ENCODE measurements at places on chromosomes 3 and 15.

DNA sequence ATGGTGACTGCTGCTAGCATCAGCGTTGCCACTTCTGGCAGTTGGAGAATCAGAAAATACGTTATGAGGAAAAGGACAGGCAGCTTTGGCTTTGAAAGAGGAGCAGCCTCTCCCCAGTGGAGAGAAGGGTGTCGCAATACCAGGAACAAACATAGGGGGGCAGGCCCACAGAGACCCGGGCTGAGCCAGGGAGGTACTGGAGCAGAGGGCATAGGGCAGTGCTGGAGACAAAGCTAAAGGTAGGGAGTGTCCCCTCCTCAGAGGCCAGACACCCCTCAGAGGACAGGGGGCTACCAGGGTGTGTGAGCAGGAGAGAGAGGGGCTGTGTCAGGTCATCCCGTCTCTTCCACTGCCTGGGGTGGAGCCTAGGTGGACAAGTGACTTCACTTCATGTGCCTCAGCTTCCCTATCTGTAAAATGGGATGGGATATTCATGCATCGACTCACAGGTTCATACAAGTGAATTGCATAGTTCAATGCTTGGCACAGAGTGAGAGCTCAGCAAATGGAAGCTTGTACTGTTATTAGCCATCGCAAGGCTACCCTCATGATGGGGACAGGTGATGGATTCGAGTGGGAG lies 49.7 kb upstream of the LIMD1 start:
- no peak for DNase-seq

DNA sequence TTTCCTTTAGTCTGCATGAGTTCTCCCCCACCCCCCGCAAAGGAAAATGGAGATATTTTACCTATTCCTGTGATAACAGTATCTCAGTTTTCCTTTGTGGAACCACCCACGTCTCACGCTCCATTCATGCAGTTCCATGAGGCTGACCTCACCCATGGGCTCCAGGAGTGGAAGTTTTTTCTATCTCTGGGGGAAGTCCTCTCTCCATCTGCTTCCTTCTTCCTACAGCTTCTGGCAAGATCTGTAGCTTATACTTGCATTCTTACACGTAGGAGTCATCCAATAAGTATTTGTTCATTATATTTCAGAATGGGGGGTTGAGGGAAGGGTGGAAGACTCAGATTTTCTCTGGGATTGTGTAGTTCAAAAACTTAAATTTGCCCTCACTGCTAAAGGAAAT lies 5.8 kb upstream of the GLCE start:
- no peak for DNase-seq

GRCh38 chr3:43874731-43875130 lies 184.0 kb downstream of the ABHD5 start:
- no peak for DNase-seq

GRCh38 chr3:10463533-10464434 lies 41.6 kb downstream of the ATP2B2 start:
- DNase-seq = no peak

DNA sequence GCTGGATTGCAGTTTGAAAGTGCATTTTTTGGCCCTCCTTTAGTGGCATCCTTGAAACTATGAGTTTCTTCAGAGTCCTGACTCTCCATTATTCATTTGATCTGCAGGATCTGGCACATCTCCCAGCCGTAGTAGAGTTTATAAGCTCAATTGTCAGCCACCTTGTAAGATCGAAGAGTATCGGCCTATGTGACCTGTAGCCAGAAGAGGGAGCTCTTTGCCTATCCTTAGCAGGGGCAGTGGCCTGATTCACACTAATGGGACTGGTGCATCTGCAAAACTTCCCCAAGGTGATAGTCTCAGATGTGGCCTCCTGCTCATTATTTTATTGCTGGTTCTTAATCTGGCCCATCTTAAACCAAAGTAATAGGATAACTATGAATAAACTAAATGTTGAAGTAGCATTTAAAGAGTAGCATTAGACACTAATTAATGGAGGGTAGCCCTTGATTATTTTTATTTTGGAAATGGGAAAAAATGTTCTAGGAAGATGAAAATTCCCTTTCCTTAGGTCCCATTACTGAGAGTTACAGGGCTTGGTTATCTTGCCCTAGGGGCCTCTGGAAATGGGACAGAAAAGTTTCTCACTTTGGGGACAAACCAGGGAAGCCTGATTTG lies 21.2 kb downstream of the GCSAM start:
- peak; percentile 39 for DNase-seq

- no peak for DNase-seq
Observed at GRCh38 chr3:123124971-123125370, 58.1 kb downstream of the PDIA5 start.

DNA sequence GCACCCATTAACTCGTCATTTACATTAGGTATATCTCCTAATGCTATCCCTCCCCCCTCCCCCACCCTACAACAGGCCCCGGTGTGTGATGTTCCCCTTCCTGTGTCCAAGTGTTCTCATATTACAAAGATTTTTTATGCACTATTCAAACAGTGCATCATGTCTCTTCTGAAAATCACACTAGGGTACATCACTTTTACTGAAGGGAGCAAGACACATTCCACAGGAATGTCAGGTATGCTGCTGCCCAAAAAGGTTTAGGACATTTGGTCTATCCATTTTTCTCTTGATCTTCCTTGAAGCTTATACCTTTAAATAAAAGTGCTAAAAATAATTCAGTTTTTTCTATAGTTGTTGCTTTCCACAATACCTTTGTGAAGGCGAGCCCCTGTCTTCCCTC lies 9.2 kb upstream of the EPHA3 start:
- DNase-seq = no peak

GRCh38 chr3:181534781-181535221 lies 176.9 kb upstream of the SOX2 start:
- DNase-seq = no peak

DNA sequence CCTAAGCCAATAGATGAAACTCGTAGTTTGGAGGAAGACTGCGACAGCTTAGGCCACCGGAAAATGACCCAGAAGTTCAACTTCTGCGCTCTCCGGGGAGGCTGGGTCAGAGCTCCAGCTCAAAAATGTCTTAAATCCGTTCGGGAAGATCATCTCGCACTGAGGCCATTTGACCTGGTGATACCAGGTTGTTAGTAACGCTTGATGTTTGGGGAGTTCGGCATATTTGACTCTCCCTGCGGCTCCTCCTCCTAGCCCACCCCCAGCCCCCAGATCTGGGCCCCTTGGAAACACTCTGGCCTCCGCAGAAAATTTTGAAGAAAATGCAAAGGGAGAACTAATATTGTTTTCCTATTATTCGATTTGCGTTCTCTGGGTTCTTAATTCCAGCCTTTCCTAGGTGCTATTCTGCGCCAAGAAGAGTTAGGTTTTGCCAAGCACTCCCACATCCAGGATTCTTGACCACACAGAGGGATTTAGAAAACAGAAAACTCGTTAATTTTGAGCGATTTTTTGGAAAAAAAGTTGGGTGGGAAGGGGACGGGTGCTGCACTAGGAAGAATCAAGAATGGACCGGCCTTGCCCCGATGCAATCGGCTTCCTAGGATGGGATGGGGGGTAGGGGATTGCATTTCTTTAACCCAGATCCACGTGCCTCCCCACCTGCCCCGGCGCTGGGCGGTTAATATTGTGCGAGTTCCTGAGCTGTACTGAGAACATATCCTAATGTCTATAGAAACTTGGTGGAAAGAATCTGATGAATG lies 50.0 kb downstream of the ZIC4 start:
- DNase-seq = no peak

GRCh38 chr3:107817076-107817475 lies 273.8 kb downstream of the CD47 start:
- DNase-seq = no peak

- DNase-seq = no peak
Observed at GRCh38 chr3:38164643-38164951, 740 bp upstream of the OXSR1 start.

GRCh38 chr3:18092726-18093125 lies 332.4 kb downstream of the SATB1 start:
- no peak for DNase-seq

- no peak for DNase-seq
Observed at GRCh38 chr3:163518065-163518464, 1560.2 kb downstream of the SI start.

- DNase-seq = no peak
Observed at GRCh38 chr3:184315543-184315867, 1.1 kb downstream of the EIF4G1 start.

DNA sequence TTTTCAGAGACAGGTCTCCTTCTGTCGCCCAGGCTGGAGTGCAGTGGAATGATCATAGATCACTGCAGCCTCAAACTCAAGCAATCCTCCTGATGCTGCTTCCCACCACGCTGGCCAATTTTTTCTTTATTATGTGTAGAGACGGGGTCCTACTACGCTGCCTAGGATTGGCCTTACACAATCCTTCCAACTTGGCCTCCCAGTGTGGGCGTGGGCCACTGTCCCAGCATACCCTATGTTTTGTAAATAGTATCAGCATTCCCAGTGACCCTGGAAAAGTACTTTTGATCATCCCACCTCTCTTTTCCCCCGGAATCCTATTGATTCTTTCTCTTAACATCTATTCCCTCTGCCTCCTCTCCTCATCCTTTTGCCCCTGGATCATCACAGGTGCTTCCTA lies 36.9 kb downstream of the SLC28A2 start:
- no peak for DNase-seq

DNA sequence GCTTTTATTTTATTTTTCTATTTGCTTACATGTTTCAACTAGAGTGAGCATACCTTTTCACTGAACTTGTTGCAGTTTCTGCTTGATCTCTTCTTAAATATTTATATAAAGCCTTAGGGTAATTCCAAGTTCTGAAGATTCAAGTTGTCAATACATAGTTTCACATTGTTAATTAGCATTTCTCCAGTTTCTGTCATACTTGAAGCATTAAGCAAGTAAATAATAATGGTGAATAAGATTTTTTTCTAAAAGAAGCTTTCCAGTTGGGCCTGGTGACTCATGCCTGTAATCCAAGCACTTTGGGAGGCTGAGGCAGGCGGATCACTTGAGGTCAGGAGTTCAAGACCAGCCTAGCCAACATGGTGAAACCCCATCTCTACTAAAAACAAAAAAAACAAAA lies 53.9 kb downstream of the CALML4 start:
- no peak for DNase-seq

GRCh38 chr3:149384911-149385321 lies 7.5 kb upstream of the TM4SF1 start:
- DNase-seq = no peak

DNA sequence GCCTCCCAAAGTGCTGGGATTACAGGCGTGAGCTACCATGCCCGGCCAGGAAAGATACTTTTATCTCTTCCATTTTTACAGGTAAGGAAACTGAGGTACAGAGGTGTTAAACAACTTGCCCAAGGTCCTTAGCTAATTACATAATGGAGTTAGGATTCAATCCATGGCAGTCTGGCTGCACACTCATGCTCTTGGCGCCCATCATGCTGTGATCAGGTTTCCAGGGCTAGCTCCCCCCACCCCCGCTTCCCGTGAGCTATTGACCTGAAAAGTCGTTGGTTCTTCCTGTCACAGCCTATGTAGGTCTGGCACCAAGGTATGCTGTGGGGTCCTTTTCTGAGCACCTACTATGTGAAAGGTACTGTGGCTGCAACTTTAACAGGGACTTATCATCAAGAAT lies 55.9 kb upstream of the LARS2 start:
- DNase-seq = no peak

GRCh38 chr3:184539801-184540435 lies 21.7 kb upstream of the EPHB3 start:
- no peak for DNase-seq

DNA sequence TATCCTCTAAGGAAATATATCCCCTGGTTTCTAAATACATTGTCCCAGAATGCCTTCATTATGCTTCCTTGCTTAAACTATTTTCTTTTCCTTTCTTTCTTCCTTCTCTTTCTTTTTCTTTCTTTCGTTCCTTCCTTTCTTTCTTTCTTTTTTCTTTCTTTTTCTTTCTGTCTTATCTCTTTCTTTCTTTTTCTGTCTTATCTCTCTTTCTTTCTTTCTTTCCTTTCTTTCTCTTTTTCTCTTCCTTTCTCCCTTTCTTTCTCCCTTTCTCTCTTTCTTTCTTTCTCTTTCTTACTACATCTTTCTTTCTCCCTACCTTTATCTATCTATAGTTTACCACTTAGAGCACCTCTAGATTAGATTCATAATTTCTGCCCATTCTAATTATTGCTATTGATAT lies 552.1 kb downstream of the PYDC2 start:
- DNase-seq = no peak

DNA sequence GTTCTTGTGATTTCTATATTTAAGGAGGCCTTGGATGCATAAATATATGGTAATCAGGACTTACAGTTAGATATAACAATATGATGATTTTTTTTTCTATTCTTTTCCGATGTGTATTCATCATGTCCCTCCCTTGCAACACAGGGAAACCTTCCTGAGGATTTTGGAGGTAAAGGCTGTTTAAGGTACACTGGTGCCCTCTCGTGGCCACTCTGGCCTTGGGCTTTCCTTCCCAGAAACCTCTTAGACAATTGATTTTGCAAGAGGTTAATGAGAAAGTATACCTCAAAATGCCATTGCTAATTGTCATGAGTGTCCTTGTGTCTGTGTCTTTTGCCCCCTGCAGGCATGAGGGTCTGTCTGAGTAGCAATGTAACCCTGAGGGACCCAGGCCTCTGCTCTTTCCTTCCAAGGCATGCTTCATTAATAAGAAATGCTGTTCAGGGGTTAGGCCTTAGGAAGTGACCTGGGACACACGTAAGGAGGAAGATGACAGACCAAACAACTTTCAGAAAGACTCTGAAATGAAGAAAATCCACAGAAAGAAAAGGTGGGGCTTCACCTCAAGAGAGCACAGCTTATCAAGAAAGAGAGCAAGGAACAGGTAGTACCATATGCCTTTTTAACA lies 70.3 kb upstream of the PPP2R3A start:
- DNase-seq = peak; percentile 62

DNA sequence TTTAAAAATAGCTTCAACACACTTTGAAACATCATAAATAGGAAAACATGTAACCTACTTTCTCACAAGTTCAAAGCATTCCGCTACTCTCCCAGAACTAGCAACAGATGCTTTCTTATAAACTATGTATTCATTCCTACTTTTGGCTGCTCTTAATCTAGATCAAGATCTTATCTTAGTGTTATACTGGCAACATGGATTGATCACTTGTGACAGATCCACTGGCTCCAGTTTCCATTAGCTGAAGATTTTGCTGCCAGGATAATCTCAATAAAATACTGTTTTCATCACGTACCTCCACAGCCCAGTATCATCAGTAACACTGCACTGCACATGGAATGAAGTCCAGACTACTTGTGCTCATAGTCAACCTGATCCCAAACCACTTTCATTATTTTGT lies 491.7 kb upstream of the AGTR1 start:
- no peak for DNase-seq

- no peak for DNase-seq
Observed at GRCh38 chr15:66877477-66878271, 175.6 kb downstream of the SMAD6 start.

- DNase-seq = no peak
Observed at GRCh38 chr15:44132057-44132456, 63.0 kb downstream of the FRMD5 start.

DNA sequence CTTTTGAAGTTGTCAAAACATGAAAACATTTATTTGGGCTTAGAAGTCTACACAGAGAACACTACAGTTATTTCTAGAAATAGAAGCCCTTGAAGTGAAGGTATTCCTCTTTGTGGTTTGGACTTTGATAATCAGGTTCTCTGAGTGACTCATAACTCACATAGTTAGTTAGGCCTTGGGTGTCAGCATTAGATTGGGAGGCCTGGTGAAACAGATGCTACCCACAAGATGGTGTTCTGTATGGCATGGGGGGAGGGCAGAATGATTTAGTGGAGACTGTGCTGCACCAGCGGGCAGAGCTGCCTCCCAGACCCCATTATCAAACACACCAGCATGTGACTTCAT lies 108.9 kb upstream of the ETV5 start:
- DNase-seq = no peak

Measured in stromal cell of bone marrow (primary cell).